ENCODE measurements at places on chromosomes 3 and 15.
A peak's percentile ranks its signal among the peaks of the same experiment; 100 is the strongest.

GRCh38 chr3:2543247-2543646, 444.6 kb downstream of the CNTN4 start:
- no peak for DNase-seq

GRCh38 chr15:34583399-34584329, at the start of gene GOLGA8B:
TSS of gene GOLGA8B (minus strand) at chr15:34583651. CDS start at chr15:34535912, 47,739 bp downstream.
- DNase-seq: peak; percentile 80

- DNase-seq: no peak
Measured at GRCh38 chr3:45048244-45048643, 22.1 kb downstream of the CLEC3B start.

GRCh38 chr15:93974804-93975481, 256.4 kb upstream of the MCTP2 start:
- DNase-seq: no peak

- peak; percentile 78 for DNase-seq
Measured at GRCh38 chr3:159266779-159267178, 464.9 kb downstream of the MFSD1 start.

GRCh38 chr3:191005790-191006189, 143.3 kb upstream of the GMNC start:
- DNase-seq: no peak

DNA sequence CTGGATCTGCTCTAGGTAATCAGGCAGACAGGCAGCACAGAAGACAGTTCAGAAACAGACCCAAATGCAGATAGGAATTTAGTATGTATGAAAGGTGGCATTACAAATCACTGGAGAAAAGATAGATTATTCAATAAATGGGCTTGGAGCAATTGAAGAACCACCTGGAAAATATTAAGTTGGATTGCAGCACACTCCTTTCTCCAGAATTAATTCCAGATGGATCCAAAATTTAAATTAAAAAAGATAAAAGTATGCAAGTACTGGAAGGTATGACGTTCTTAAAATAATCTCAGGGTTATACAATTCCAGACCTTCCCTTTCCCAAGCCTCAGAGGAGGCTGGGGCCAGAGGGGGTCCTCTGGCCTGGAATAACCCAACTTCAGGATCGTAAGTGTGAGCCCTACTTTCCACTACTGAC, 32.5 kb downstream of the HRH1 start:
- DNase-seq: no peak

DNA sequence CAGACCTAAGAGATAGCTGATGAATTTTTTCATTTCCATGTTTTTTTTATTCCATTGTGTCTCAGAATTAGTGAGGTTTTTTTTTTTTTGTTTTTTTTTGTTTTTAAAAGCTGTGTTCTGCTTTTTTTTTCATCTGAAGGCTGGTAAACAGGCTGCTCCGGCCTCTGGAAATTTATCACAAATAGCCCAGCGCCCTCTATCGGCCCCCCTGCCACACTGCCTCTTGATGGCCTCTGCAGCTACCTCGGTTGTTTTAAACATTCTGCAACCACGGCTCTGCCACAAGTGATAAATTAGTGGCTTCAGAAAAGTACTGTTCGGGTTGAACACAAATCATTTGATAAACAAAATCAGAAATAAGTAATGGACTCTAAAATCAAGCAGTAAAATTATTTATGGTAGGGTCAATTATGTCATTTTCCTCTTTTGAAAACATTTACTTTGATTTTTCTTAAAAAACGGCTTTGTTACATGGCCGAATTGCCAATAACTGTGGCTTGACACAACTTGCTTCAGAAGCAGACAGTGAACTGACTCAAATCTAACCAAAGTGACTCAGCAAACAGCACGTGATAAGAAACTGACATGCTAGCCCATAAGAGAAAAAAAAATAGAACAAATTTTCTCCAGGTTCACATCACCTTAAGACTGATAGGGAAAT, 87.8 kb downstream of the RSL24D1 start:
- DNase-seq: peak; percentile 84

DNA sequence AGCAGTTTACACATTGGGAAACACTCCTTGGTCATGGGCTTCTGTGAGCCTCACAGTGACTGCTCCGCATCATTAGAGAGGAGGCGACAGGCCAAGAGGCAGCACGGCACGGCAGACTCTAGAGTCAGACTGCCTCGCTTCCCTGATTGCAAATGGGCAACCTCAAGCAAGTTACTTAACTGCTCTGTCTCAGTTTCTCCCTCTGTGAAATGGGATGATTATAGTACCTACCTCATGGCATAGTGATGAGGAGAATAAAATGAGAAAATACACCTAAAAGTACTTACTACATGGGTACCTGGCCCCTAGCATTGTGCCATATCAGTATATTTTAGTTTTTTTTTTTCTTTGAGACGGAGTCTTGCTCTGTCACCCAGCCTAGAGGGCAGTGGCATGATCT, 4.0 kb upstream of the RCCD1 start:
- no peak for DNase-seq

DNA sequence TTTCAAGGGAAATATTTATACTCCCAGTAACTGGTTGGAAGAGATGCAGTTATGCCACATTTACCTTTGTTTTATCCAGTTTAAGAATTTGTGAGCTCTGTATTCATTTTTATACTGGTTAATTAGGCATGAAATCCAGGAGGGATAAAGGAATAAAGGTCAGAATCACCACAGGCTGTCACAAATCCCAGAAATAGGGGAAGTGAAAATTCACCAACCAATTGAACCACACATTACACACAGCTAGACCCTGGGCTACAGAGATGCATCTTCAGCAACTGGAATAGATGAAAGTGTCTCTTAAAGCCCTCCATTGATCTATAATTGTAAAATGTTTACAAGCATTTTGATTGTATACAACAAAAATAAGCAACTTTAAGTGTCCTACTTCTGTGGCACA, 18.5 kb downstream of the SERPINI1 start:
- DNase-seq: no peak

DNA sequence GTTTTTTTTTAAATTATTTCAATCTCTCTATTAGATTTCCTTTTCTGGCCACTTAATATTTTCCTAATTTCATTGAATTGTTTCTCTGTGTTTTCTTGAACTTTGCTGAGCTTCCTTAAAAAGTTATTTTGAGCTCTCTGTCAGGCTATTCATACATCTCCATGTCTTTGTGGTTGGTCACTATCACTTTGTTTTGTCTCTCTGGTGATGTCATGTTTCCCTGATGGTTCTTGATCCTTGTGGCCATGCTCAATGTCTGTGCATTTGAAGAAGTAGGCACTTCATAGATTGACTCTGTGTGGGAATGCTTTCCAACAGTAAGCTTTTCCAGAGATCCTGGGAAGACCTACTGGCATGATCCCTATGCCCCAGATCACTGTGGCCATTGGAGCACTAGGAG, 18.6 kb downstream of the CD200R1 start:
- no peak for DNase-seq

- no peak for DNase-seq
Measured at GRCh38 chr3:145869958-145870357, 291.0 kb downstream of the PLOD2 start.

- DNase-seq: no peak
Measured at GRCh38 chr15:27398631-27399161, 427.7 kb downstream of the GABRG3 start.

DNA sequence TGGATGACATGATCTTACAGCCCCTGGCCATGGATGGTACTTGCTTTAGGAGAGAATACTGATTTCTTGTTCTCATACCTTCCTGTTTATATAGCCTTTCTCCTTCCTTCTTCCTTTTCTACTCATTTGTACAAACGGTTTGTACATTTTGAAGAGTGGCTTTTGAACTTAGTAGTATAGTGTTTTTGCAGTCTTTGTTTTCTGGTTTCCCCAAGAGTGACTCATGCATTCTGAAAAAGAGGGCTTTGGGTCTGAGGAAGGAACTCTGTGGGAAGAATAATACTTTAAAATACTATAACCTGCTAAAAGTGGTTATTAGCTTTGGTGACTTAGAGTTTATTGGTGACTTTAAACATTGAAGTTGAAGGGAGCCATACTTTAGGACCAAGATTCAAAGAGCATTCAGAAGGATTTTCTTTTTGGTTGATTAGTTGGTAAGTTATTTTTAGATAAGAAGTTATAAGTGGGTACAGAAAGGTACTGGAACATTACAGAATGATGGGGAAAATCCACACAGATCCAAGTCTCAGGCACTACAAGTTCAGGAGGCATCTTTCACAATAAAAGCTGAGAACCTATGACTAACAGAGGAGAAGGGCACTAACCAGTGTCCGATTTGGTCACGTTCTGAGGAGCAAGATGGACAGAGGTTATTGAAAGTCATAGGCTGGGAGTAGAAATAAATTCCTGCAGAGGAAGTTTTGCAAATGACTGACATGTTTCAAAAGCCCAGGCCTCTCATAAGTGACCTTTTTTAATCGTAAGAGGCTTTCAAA, 369.6 kb upstream of the AZI2 start:
- no peak for DNase-seq

DNA sequence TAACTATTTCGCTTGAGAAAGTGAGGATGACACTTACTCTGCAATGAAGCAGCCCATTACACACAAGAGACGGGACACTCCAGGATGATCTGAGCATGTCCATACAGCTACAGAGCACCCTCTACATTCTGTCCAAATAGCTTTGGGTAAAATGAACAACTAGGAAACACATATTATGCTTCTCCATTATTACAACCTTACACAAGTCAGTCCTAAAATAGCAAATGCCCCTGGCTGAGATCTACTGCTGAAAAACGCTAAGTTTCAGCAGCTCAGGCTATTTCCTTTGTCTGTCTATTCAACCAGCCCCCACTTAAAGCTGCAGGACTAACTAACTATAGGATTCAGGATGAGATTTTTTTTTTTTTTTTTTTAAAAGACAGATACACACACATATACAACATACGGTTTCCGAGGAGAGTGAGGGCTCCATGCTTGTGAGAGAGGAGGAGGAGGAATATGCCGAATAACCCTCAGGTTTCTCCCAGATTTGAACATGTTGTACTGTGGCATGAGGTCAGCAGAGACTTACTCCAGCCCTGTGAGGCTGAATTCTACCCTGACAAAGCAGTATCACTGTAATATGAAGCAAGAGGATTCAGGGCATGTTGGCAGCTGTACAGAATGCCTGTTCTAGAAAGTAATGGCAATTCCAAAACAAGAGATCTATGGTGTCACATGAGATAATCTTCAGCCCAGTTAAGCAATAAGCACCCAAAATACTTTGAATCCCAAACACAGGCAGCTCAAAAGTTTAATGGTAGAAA, 117.3 kb upstream of the PLXND1 start:
- DNase-seq: no peak

- DNase-seq: no peak
Measured at GRCh38 chr3:162134571-162134970, 638.0 kb downstream of the OTOL1 start.

DNA sequence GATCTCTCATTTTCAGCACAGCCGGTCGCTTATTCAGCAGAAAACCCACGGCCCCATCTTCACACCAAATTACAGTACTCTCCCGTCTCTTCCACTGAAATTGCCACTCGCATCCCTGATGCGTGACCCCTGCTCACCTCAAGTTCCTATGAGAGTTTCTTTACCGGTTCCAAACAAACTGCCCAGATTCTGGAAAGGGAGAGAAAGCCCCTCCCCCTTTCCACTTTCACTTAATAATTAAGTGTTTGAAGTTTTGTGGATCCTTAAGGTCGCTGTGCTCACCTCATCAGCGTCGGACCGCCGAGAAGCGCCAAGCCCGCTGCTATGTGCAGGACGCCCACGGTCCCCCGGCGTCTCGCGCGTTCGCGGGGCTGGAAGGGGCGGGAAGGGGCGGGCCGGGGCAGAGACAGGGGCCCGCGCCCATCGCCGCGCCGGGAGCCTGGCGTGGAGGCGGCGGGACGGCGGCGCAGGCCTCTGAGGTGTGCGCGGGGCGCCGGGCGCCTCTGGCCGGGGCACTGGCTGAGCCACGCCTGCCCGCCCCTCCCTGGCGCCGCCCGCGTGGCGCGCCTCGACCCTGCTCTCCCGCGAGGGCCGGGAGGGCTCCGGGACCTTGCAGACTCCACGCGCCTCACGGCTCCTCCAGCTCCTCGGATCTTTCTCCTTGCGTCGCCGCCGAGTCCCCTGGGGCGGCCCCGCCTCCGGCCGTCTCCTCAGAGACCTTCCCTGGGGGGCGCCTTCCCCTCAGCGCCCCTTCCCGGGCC, at the start of gene GPR156:
Gene GPR156, minus strand, starts transcription at position 476 of the 761 bp plus-strand sequence. CDS start 41,124 bp downstream, outside the sequence.
- DNase-seq: peak; percentile 16

- DNase-seq: no peak
Measured at GRCh38 chr3:135834465-135834864, 131.1 kb upstream of the PPP2R3A start.

- DNase-seq: no peak
Measured at GRCh38 chr15:36858423-36858822, 241.9 kb downstream of the MEIS2 start.

DNA sequence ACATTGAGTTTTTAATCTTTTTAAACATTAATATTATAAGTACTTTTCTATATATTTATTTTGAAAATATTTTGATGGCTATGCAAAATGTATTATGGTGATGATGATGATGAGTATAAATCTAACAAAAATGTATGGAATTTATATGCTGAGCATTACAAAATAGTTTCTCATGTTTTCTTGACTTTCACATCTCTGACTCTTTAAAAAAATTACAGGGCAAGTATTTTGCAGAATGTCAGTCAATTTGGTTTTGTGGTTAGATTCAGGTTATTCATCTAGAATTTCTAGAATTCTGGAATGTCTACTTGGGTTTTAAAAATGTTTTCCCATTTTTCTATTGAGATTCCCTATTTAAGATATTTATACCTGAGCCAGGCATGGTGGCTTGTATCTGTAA, 41.7 kb upstream of the ANP32A start:
- no peak for DNase-seq

DNA sequence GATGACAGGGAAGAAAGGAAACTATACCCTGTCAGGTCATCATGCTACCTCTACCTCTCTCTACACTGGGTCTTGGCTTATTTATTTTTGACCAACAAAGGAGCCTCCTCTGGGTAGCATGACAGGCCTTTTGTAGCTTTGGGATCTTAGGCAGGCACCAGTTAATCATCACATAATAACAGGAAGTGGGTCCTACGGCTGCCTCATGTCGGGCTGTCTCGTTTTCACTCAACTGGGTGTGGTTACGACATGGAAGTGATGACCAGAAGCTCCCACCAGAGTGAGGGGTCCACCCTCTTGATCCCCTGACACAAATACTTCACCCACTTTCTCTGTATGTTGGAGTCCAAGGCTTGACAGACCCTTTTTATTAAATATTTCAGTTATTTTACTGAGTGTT, 105.3 kb downstream of the CD47 start:
- DNase-seq: no peak

DNA sequence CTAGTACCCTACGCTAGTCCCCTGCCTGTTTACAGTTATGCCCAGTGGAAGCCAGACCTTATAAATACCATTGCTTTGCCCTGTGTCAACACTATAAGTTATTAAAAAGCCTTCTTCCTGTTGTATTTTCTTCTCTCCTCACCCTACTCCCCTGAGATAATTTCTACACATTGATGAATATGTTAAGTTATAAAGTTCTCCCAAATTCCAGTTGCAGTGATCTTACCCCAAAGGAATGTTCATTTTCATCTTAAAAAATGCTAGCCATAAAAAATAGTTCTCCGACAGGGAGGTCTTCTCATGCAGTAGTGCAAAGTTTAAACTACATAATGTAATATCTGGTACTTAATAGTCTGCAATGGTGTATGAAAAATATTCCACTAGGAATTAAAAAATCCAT, 58.6 kb downstream of the MAP2K5 start:
- DNase-seq: no peak

- DNase-seq: no peak
Measured at GRCh38 chr15:48628832-48629231, 16.7 kb downstream of the FBN1 start.

GRCh38 chr15:89998923-89999675, 2.0 kb upstream of the ZNF710 start:
- DNase-seq: peak; percentile 30

- DNase-seq: peak; percentile 93
Measured at GRCh38 chr15:72155635-72156616, 37.7 kb downstream of the SENP8 start.

GRCh38 chr3:10993729-10994065, 1.1 kb downstream of the SLC6A1 start:
- DNase-seq: no peak
